HT-29 (cell line): ENCODE measurements at places on chromosomes 13 and 19.

DNA sequence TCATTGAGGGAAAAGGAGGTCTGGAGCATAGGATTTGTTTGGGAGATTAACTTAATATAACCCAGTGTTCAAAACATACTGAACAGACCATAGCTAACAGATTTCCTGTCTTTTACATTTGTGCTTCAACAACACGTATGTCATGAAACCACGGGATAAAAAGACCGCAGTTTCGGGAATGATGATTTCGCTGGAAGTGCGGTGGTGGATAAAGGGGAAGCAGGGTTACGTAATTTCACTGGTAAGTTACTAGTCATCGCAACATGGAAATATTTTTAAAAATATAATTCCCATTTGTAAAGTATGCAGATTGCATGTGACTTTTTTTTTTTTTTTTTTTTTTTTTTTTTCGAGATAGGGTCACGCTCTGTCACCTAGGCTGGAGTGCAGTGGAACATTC lies 237.4 kb downstream of the LMO7 start:
- DNase-seq = no peak

DNA sequence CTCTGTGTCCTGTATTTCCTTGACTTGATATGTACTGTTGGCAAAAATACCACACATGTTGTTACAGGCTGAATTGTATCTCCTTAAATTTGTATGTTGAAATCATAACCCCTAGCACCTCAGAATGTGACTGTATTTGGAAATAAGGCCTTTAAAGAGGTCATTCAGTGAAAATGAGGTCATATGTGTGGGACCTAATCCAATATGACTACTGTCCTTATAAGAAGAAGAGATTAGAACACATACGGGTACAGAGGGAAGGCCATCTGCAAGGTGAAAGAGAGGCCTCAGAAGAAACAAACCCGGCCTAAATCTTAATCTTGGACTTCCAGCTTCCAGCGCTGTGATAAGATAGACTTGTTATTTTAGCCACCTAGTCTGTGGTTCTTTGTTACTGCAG lies 202.5 kb downstream of the NUFIP1 start:
- no peak for DNase-seq

DNA sequence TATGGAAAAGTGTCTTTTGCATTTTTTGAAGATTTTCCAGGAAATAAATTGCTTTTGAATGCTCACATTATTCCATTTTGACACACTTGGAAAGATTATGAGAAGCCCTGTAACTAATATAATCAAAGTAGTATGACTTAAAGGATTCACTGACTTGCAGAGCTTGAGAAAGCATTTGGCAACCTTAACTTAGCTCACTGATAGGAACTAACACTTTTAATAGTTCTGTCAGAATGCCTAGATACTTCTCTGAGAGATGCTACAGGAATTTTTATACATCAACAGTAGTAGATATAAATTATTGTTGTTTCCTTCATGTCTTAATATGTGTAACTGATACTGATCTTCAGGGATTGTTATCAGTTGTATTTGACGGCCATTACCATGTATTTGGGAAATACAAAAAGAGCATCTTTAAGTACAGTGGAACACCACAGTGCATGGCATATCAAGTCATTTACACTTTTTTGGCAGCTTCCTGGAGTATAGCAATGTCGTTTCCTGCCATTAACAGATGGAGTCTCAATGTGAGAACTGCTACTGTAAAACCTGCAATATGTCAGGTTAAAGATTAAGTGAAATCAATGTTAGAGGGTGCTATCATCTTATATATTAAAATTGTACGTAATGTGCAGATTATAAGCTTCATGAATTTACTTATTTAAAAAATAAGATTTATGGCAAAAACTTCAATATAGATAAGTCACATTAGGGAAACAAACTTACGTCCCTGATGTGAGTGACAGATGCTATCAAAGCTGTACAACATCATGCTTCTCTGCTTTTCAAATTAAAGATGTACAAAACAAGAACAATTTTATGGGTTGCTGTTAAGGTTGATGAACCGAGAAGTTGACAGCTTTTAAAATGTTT lies 1159.8 kb upstream of the MIR17HG start:
- no peak for DNase-seq

DNA sequence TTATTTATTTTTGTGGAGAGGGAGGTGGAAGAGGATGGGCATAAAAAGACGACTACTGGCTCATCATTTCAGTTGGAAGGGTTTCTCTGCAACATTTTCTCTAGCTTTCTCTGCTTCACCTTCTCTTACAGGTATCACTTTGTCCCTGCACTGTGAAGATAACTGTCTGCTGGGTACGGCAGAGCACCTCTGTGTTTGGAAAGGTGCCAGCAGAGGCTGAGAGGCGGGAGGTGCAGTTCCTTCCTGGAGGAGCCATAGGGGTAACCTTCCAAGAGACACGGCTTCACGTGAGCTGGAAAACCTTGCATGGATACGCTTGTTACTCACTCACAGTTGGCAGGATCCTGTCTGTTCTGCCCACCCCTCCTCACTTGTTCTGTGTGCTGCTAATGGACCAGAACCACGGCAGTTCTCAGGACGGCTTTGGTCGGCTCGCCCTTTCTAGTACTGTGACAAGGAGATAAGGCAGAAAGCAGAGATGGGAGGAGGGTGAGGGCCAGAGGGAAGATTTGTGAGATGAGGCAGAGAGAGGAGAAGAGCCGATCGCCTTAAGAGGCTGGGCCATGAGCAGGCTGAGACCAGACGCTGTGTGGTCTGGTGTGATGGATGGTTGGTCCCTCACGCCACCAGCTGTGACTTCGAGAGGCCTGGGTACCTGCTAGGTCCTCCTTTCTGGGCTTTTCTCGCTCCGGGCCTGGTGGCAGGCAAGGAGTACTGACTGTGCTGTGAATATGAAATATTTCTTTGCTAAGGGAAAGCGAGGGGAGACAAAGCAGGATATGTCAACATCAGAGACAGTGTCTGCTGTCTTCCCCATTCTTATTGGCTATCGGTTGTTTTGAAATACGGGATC lies 66.8 kb downstream of the MRPL57 start:
- DNase-seq = peak; percentile 44

- no peak for DNase-seq
Observed at GRCh38 chr13:37375724-37376123, 222.8 kb downstream of the POSTN start.
